ENCODE measurements at places on chromosomes 1 and 21.

- DNase-seq: no peak
Observed at GRCh38 chr1:224149709-224150108, 33.3 kb upstream of the DEGS1 start.

- peak; percentile 4 for DNase-seq
Observed at GRCh38 chr1:214271174-214271858, 9.6 kb upstream of the SMYD2 start.

- no peak for DNase-seq
Observed at GRCh38 chr1:25750923-25751605, 48.9 kb upstream of the SELENON start.

DNA sequence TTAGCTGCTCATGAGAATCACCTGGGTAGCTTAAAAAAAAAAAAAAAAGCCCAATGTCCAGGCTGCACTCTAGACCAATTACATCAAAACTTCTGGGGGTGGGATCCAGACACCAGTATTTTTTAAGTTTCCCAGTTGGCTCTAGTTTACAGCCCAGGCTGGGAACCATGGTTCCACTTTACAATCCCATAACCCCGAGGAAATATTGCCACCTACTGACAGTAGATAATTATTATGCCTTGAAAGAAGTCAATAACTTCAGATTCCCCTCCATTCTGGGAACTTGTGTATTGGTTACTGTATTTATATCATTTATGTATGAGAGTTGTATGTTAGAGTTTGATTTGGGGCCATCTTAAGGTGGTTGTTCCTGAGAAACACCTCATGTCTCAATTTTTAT lies 100.2 kb downstream of the SPATA46 start:
- DNase-seq: peak; percentile 36

DNA sequence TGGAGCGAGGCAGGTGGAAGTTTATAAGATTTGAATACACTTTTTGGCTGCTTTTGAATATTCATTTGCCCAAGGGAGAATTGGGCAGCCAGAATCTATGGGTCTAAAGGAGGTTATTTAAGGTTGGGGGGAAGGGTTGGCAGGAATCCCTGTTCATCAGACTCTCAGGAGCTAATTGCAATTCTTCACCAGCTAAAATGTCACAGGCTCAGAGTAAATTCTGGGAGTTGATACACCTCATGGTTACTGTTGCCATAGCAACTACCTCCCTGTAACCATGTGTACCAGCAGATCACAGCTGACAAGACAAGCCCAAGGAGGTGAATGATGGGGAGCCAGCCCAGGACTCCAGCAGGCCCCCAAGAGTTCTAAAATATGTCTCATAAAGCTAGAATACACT lies 75.5 kb downstream of the CAMK2N1 start:
- no peak for DNase-seq

- DNase-seq: no peak
Observed at GRCh38 chr1:9275567-9276034, 17.1 kb upstream of the SPSB1 start.

DNA sequence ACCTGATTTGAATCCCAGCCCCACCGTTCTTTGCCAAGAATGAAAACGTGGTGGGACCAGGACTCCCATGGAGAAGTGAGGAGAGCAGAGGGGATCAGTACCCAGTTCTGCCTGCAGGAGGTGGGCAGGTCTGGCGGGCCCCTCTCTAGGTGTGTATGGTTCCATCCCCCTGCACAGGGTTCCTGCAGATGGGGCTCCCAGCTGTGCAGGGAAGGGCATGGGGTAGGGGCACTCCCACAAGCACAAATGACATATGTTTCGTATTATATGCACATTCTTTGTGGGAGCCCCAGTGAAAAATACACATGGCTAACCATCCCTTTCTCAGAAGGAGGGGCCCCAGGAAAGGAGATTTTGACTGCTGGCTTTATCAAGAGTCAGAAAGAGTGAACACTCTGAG lies 144.6 kb downstream of the PLPP3 start:
- no peak for DNase-seq

DNA sequence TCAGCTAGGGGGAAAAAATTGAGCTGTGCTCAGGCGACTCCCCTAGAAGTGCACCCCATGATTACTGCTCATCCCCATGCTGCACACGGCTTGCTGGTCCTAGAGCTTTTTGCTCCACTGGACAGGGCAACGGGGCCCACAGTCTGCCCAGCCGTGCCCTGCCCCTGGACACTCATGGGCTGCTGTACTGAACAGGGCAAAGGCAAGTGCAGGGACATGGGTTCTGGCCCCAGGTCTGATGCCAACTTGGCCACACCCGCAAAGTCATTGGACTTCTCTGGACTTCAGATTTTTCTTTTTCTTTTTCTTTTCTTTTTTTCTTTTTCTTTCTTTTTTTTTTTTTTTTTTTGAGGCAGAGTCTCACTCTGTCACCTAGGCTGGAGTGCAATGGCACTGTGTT lies 42.9 kb upstream of the TARBP1 start:
- no peak for DNase-seq

GRCh38 chr1:222392556-222392955 lies 155.3 kb downstream of the HHIPL2 start:
- DNase-seq: no peak

DNA sequence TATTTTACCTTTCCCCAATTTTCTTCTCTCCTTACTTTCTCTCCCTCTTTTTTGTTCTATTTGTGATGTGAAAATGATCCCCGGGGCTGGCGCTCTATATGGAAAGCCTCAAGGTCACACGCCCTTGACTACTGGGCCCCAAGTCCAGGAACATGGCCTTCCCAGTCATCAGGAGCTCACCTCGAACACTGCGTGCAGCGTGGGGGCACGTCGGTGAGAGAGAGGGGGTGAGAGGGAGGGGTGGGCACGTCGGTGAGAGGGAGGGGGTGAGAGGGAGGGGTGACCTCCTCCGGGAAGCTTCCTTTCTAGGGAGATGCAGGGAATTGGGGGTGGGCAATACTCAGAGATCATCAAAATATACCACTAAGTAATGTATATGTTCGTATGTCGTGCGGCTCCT lies 94.6 kb upstream of the TMPRSS2 start:
- DNase-seq: no peak

GRCh38 chr1:79006564-79006963 lies at the start of gene ADGRL4:
ADGRL4 (minus strand) TSS chr1:79006730; CDS start chr1:79006654, 76 bp downstream.
- no peak for DNase-seq

All from Kasumi-1 (cell line).